Upper lobe of right lung (tissue), 1 donor: ENCODE measurements at places on chromosomes 11 and 22. TPM values are rescaled to one million over a fixed set of nuclear protein-coding genes. Genes with fewer than 3 reads are reported as not detected.

CRYBA4 gene
- not detected for total RNA-seq

GRCh38 chr11:72787216-72788104, 6.4 kb downstream of the STARD10 start:
- no peak for DNase-seq

DUSP8 gene
- 18.0 TPM for total RNA-seq

MMP7 gene
- 16.0 TPM for total RNA-seq

SPA17 gene
- 4.8 TPM for total RNA-seq
